ENCODE measurements at places on chromosomes 6 and 20. TPM values are rescaled to one million over a fixed set of nuclear protein-coding genes. Genes with fewer than 3 reads are reported as not detected.
A peak's percentile ranks its signal among the peaks of the same experiment; 100 is the strongest.

Gene BCAS4
- total RNA-seq = 21.4 TPM

Gene PTGIS
- 0.14 TPM for total RNA-seq

- no peak for DNase-seq
These were observed 147.4 kb upstream of the SIM1 start for GRCh38 chr6:100612094-100612493.

DNA sequence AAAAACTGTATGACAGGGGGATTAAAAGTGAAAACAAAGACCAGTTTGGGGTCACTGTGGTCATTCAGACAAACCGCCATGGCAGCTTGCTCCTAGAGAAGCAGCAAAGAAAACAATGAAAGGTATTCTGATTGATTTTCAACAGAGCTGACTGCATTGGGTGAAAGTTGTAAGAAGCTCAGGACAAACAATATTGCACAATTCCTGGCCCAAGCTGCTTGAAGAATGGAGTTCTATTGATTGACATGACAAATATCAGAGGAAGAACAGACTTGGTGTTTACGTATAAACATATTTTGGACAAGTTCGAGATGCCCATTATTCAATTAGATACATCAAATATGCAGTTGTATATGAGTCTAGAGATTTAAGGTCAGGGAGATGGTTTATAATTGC is 62.0 kb downstream of the TRIM38 start:
- no peak for DNase-seq

- peak; percentile 88 for DNase-seq
These were observed 45.7 kb downstream of the RAMACL start for GRCh38 chr6:166540631-166541331.

DNA sequence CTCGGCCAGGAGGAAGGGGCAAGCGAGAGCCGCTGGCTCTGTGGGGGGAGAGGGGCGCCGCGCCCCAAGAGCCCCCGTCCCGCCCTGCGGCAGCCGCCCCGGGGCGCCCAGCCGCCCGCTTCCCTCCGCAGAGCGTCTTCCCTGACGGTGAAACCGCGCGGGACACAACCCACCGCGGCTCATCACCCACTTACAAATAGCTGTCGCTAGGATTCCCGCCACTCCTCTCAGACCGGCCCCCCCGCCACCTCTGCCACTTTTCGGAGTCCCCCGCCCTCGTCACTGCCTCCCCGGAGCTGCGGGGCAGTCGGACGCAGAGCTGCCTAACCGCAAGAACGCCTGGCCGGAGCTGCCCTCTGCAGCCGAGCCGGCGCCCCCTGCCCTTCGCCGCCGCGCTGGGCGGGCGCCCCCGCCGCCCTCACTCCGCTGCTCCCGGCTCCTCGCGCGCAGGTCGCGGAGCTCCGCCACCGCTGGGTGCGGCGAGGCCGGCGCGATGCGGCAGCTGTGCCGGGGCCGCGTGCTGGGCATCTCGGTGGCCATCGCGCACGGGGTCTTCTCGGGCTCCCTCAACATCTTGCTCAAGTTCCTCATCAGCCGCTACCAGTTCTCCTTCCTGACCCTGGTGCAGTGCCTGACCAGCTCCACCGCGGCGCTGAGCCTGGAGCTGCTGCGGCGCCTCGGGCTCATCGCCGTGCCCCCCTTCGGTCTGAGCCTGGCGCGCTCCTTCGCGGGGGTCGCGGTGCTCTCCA is at the start of gene SLC35D3:
SLC35D3 (plus strand) TSS at position 366 of the 749 bp plus-strand sequence; CDS start at position 494, 128 bp downstream.
- no peak for DNase-seq

DNA sequence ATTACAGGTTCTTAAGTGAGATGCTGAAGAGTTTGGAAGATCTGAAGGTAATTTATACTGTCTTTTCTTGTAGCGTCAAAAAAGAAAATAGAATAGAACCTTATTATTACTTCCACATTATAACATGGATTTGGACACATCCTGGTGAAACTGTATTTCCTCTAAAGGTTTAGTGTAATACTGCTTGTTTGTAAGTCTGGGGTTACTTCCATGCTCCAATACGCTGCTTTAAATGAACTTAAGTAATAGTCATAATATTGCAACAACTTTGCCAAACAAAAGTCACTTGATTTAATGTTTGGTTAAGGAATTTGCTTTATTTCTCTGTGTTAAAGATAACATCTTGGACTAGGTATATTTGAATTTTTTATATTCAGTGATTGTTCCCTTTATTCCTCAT is 11.5 kb upstream of the SNRNP48 start:
- DNase-seq = no peak

DNA sequence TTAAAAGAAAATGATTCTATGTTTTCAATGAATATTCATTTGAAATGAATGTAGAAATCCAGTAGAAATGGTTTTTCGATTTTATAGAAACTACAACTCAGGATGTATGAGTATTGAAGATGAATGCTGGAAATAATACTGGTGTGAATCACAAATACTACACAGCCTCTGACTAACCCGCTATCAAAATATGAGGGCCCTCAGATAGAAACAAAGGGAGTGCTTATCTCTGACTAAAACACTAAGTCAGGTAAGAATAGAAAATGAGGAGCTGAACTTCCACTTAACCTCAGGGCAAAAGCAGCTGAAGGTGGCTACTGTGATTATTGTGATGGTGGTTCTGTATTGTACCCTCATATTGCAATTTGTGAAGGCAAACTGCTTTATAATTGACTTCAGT is 220.9 kb upstream of the RNF217 start:
- peak; percentile 8 for DNase-seq

DNA sequence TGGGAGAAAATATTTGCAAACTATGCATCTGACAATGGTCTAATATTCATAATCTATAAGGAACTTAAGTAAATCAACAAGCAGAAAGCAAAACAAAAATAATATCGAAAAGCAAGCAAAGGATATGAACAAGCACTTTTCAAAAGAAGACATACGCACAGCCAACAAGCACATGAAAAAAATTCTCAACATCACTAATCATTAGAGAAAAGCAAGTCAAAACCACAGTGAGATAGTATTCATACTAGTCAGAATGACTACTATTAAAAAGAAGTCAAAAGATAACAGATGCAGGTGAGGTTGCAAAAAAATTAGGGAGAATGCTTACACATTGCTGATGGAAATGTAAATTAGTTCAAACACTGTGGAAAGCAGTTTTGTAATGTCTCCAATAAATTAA is 410.2 kb downstream of the MMUT start:
- DNase-seq = no peak

GRCh38 chr6:143198312-143198711 is 137.6 kb downstream of the AIG1 start:
- DNase-seq = no peak

GRCh38 chr6:4931530-4932227 is 72.2 kb downstream of the RPP40 start:
- peak; percentile 31 for DNase-seq

All from A172 (cell line).